ENCODE measurements at places on chromosomes 6 and 20.

DNA sequence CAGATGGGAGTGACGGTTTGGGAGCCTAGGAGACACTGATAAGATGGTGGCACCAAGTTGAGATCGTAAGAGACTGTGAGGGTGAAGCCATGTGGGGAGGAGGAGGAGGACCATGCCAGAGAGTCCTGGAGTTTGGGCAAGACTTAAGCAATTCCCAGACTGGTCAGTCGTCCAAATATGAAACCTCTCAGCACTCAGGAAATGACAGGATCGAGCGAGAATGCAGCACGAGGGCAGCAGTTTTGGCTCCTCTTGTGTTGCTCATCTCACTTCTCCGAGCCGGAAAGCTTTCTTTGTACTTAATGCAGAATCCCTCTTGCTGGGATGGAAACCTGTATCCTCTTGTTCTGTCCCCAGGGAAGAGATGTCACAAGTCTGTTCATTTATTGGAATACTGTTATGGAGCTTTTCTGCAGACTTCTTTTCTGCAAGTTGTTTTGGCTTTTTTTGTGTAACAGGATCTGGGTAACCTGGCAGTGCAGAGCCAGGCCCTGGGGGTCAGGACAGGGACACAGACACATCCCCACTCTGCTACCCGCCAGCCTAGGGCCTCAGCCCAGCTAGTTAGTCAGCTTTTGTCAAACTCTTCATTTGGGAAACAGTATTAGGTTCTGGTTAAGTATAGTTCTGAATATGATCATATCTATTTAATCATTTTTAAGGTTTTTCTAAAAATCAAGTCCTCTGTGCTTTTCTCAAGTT lies 34.3 kb downstream of the FNDC1 start:
- no peak for DNase-seq

DNA sequence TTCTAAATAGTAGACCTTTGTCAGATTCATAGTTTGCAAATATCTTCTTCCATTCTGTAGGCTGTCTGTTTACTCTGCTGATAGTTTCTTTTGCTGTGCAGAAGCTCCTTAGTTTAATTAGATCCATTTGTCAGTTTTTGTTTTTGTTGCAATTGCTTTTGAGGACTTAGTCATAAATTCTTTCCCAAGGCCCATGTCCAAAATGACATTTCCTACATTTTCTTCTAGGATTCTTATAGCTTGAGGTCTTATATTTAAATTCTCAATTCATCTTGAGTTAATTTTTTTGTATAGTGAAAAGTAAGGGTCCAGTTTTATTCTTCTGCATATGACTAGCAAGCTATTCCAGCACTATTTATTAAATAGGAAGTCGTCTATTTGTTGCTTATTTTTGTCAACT lies 287.0 kb downstream of the PACRG start:
- no peak for DNase-seq

- DNase-seq: no peak
These were observed 292.2 kb upstream of the JAG1 start for GRCh38 chr20:10965936-10966470.

DNA sequence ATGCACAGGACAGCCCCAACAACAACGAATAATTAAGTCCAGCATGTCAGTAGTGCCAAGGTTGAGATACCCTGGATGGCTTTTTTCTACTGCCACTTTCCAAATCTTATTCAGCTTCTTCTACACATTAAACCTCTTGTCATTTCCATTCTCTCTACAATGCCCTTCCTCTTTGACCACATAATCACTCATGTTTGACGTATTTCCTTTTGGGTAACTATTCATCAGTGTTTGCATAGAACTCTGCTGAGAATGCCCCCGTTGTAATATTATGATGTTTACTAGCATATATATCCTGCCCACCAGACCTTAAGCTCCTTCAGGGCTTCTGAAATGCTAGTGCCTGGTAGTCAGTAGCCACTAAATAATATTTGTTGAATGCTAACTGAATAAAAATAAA lies 515.3 kb upstream of the RNF217 start:
- no peak for DNase-seq

GRCh38 chr20:58194175-58194791 lies 34.2 kb downstream of the ANKRD60 start:
- no peak for DNase-seq

DNA sequence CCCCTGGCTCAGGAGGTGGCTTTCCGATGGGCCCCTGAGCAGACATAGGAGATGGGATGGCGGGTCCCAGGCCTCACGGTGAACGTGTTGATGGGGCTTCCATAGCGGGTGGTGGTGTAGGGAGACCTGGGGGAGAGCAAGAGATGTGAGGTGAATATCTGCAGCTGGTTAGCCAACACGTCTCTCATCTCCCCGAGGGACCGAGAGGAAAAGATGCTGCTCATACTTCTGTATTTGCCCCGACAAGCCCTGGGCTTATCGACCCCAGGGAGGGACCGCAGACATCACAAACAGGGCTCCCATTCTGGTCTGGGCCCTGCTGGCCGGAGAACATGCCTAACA lies 38.7 kb downstream of the C6orf132 start:
- DNase-seq: no peak

- peak; percentile 36 for DNase-seq
These were observed 399.8 kb downstream of the CDC5L start for GRCh38 chr6:44787254-44787834.

- no peak for DNase-seq
These were observed 542 bp downstream of the TUBE1 start for GRCh38 chr6:112086744-112087135.

- no peak for DNase-seq
These were observed 89.9 kb downstream of the PSMB1 start for GRCh38 chr6:170463101-170463721.

- peak; percentile 1 for DNase-seq
These were observed 4.8 kb downstream of the F13A1 start for GRCh38 chr6:6315660-6316059.

DNA sequence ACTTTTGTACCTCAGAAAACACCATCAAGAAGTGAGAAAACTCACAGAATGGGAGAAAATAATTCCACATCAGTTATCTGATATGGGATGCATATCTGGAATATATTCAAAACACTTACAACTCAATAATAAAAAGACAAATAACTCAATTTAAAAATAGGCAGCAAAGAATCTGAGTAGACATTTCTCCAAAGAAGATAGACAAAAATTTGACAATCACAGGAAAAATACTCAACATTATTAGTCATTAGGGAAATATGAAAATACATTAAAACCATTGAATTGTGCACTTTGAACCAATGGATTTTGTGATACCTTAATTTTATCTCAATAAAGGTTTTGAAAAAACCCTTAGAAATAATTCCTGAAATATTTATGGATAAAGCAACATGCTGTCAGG lies 36.9 kb upstream of the STMND1 start:
- no peak for DNase-seq

GRCh38 chr6:149938571-149939355 lies 3.1 kb upstream of the ULBP2 start:
- DNase-seq: peak; percentile 42

- DNase-seq: no peak
These were observed 95.3 kb downstream of the TTLL2 start for GRCh38 chr6:167420177-167420576.

DNA sequence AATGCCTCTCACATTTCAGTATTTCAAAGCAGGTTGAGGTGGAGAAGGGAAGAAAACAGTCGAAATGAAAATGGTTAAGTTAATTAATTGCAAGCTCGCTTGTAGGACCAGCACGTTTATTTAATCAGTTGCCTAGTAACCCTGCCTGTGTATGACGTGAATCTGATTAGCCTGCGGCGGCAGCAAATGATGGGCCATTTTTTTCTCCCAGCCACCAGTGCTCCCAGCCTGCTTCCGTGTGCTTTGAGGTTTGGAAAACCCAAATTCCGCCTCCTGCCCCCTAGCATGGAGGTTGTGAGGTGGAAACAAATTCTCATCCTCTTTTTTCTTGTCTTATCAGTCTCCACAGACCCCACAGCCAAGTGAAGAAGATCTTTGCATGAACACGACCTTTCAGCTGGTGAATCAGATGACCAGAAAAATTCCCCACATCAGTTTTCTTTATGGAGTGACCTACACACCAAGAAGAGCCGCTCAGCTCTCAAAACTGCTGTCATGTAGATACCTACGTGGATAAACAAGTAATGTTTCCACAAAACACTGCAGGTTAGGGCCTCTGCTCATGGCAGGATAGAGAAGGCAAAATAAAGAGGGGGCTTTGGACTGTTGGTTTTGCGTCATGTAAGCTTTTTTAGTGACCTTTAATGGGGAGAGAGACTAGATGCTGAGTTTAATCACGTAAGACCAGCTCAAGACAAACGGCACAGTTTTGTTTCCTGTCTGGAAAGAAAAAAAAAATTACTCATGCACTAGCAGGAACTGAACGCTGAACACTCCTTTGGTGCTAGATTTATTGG lies 572.9 kb upstream of the NOX3 start:
- DNase-seq: peak; percentile 46

GRCh38 chr6:93318121-93318520 lies 101.2 kb downstream of the EPHA7 start:
- DNase-seq: no peak

GRCh38 chr6:105077596-105078385 lies 102.0 kb downstream of the POPDC3 start:
- DNase-seq: no peak

- no peak for DNase-seq
These were observed 9.1 kb upstream of the ZBTB2 start for GRCh38 chr6:151400473-151400872.

DNA sequence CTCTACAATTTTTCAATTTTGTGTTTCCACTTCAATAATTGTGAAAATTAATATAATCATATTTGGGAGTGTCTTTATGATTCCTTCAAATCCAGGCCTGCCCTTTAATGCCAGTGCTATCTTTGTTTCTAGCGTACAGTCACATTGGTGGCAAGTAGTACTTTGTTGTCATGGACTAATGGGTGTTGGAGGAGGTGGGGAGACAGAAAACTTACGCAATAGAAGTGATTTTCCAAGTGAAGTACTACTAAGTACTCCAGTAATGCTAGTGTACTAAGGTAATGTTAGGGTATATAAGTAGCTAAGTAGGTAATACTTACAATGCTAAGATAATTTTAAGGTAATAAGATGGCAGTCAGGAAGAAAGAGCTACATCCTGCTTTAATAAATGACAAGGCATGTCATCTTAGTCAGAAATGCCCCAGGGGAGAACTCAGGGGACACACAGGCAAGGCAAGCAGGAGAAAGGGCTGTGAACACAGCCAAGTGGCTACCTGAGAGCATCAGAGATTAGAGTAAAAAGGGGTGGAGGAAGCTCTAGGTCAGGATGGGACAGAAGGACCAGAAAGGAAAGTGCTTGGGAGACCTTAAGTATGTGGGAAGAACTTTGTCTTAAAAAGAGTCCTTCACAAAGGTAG lies 217.2 kb upstream of the PRDM1 start:
- no peak for DNase-seq

DNA sequence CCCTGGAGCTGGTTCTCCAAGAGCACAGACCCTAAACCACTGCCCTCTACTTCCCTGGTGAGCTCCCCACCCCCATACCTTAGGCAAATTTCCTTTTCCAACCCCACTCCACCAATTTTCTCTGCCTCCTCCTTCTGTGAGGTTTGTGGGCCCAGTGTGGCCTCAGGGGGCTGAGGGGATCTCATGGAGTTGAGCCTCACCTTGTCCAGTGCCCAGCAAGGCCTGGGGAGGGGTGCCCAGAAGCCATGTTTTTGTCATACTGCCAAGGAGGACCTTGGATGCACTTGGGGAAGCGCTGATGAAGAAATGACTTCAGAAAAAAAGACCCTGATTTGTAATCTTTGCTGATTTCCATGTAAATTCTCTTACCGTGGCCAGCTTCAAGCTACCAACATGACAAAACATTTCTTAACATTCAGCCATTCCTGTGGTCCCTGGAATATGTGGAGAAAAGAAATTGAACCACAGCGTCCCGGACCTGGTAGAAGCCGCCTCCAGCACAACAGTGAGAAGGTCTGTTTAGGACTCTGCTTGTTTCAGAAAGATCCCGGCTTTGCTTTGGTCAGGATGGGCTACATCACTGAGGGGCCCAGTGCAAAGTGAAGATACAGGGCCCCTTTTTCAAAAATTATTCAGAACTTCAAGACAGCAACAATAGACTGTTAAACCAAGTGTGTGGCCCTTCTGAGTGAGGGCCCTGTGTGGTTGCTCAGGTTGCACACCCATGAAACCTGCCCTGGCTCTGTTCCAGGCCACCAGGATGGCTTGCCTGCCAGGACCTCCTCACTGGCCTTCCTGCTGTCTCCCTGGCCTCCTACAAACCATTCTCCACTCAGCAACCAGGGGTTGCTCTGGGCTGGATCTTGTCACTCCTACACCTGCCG lies 52.5 kb downstream of the CHMP4B start:
- no peak for DNase-seq

DNA sequence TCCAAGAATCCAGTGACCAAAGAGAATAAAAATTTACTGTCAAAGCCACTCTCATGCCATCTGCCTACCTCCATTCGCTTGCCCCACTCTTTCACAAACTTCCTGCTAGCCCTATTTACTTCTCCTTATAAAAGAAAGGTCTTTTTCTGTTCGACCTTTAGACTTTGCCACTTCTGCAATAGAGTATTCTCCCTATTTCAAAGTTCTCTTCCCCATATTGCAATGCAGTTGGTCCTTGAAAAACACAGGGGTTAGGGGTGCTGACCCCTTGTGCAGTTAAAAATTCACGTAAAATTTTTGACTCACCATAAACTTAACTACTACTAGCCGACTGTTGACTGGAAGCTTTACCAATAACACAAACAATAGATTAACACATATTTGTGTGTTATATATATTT lies 15.0 kb downstream of the CCN2 start:
- DNase-seq: no peak

DNA sequence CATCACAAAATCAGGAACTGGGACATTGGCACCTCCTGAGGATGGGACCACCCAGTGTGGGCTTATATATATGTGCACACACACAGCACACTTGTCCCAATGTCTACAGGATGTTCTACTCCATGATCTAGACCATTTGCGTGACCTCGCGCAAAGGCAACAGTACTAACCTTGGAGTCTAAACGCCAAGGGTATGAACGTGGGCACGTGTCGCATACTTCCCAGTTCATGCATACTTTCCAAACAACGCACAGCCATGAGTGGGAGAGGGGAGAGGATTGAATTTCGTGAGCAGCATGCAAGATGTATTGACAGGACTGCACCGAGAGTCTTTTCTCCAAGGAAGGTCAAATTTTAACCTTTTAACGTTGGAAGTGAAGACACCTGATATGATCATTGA lies 214.2 kb upstream of the QKI start:
- DNase-seq: no peak

DNA sequence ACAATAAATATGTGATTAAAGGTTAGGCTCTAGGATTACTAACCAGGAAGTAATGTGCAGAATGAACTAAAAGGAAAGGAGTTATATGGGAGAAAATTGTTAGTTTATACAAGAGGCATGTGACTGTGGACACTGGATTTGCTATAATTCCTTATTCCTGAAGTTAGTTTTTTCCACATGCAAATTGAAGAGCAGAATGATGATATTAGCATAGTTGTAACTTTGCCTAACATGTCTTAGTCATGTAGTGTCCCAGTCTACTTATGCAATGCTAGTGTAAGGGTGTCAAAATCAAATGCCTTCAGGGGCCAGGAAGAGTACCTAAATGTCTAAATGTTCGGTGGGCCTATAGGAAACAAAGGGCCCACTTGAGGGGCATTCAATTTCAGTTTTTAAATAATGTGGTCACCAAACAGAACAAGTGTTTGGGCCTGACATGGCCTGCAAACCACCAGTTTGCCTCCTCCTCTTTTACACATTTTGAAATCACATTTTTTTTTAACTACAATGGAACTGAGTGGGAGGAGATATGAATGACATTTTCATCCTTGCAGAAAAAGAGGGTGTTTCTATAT lies 28.0 kb upstream of the CEP85L start:
- DNase-seq: no peak

GRCh38 chr6:90290811-90291420 lies 5.7 kb downstream of the BACH2 start:
- no peak for DNase-seq
